ENCODE measurements at places on chromosomes 4 and X. TPM values are rescaled to one million over a fixed set of nuclear protein-coding genes. Genes with fewer than 3 reads are reported as not detected.

Gene DMD
- 0.57 TPM for total RNA-seq

Gene ADGRG4
- not detected for total RNA-seq

Gene LARP1B
- total RNA-seq = 13.5 TPM

Gene SUPT20HL2
- not detected for total RNA-seq

Gene SLC25A6
- 261 TPM for total RNA-seq

Gene ASB12
- not detected for total RNA-seq

Gene NIPAL1
- 0.57 TPM for total RNA-seq

Gene CTSO
- total RNA-seq = 5.5 TPM

Gene FBXW7
- 49.4 TPM for total RNA-seq

Gene MSANTD1
- 0.87 TPM for total RNA-seq

Gene ZNF711
- 0.42 TPM for total RNA-seq
